ENCODE measurements at places on chromosomes 2 and 18.
A peak's percentile ranks its signal among the peaks of the same experiment; 100 is the strongest.

DNA sequence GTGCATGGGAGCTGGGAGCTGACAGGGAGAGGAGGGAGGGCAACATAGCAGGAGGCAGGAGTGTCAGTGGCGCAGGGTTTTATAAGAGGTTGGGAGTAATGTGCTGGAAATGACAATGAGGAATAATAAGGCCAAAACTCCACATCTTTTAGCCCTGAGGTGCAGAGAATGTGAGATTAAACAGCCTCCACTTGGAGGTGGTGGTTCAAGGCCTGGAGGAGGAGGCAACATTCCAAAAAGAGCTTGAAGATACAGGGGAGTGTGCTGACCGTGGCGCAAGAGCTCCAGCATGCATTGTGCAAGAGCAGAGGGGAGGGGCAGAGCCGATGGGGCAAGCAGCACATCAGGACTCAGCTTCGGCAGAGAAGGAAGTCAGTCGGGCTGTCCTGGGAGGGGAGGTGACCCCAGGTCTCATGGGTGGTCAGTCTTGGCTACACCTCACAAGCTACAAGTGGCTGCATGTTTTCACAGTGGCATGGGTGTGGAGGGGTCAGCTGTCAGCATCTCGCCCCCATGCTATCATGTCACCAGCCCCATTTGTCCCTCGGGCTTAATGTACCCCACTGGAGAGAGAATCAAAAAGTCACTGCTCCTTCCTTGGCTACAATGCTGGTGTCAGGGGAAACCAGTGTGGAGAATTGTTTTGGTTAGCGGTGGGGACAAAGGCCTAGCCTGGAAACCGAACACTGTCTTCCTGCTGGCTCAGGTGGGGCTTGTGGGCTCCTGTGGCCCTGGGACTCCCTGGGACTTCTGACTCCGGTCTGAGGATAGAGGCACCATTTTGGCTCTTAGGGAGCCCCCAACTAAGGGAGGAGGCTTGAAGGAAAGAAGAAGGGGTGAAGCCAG lies 208.0 kb downstream of the ZFP36L2 start:
- DNase-seq: peak; percentile 91

- no peak for DNase-seq
These were observed 437.7 kb upstream of the HS6ST1 start for GRCh38 chr2:128756365-128756717.

GRCh38 chr2:84832772-84833461 lies 48.0 kb downstream of the TRABD2A start:
- DNase-seq: peak; percentile 28

- no peak for DNase-seq
These were observed 27.9 kb downstream of the FABP1 start for GRCh38 chr2:88099798-88100488.

- no peak for DNase-seq
These were observed 142.0 kb downstream of the NCK2 start for GRCh38 chr2:105886687-105887086.

GRCh38 chr2:134906726-134907125 lies 11.9 kb upstream of the CCNT2 start:
- no peak for DNase-seq

DNA sequence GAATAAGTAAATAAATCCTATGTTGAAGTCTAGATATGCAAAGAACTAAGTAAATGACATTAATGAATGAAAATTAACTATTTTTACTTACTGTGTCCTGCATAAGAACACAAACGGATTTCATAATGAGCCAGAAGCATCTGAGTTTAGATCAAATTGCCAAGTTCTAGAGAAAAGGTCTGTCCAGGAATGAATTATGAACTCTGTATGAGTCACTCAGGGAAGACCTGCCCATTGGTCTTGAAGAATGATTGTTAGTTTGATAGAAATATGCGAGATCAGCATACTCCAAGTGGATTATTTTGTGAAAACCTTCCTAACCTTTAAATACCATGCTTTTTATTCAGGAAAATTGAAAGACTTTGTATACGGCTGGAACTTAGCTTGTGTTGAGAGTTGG lies 189.5 kb downstream of the DOK6 start:
- DNase-seq: no peak

Data from heart left ventricle (tissue), 16 donors.